ENCODE measurements at places on chromosomes 2 and 18.
A peak's percentile ranks its signal among the peaks of the same experiment; 100 is the strongest.

DNA sequence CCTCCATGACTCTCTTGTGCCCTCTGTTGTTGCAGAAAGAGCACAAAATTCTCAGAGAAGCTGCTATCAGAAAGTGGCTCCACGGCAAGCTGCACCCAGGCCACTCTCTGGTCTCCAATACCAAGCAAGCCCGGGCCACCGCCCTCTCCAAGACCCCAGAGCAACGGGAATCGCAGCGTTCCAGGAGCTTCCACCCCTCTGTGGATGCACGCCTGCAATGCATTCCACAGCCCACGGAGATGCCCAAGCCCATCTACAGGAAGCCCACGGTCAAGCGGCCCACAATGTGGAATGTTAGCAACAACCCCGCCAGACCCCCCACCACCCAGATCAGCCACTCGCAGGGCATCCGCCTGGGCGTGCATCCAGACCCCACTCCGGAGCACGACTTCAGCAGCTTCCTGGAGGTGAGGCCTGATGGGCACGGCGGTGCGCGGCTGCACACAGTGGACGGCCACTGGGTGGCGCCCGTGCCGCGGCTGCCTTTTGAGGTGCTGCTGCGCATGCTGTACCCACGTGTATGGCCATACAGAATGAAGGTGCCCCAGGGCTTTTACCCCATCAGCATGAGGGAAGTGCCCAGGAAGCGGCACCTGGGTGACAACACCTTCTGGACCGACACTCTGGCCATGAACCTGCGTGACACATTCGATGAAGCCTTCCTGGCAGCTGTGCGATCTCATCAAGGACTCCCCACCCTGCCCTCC, 6.3 kb downstream of the ANKRD53 start:
- DNase-seq: peak; percentile 84

DNA sequence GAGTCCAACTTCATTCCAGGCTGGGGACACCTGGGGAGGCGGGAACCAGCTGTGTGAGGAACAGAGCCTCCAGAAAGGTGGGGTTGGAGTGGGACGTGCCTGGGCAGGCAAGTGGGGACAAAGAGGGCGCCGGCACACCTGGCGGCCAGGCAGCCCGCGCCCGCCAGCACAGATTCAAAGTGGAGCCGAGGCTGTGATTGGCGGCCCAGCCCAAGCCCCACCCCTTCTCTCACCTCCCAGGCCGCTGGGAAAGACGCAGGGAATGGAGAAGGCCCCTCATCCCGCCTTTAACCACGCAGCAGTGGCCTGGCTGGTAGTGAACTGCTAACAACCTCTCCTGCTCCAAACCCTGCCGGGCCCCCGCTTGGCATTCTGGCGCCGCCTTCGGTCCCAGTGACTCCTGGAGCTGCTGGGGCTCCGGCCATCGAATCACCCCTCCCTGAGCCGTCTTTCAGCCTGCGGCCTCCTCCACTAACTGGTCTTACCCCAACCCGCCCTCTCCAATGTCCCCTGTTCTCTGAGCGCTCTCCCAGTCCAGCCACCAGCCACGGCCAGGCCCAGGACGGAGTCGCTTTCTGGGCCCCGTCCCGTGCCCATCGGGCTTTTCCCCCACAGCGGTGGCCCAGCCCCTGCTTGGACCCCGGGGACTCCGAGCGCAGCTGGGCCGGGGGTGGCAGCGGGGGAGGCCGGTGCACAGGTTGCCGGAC, 27.9 kb upstream of the PTMA start:
- DNase-seq: peak; percentile 65

DNA sequence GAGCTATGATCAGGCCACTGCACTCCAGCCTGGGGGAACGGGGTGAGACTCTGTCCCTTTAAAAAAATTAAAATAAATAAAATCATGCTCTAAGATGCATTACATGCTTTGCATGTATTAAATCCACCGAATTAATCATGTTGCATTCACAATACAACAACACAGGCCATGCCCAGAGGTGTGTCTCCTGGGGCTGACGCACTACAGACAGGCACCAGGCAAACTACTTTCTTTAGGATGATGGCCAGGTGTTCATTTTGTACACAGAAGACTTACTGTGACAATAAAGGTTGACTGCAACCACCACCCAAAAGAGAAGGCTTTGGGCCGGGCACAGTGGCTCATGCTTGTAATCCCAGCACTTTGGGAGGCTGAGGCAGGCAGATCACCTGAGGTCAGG, 226.8 kb upstream of the PXDN start:
- DNase-seq: no peak

- no peak for DNase-seq
Observed at GRCh38 chr2:641872-642815, 35.1 kb downstream of the TMEM18 start.
